Anterior cingulate cortex (tissue), 58 donors: ENCODE measurements at places on chromosomes 13 and 19.

- no peak for DNase-seq
Observed at GRCh38 chr19:35753634-35754369, 3.0 kb downstream of the HSPB6 start.

DNA sequence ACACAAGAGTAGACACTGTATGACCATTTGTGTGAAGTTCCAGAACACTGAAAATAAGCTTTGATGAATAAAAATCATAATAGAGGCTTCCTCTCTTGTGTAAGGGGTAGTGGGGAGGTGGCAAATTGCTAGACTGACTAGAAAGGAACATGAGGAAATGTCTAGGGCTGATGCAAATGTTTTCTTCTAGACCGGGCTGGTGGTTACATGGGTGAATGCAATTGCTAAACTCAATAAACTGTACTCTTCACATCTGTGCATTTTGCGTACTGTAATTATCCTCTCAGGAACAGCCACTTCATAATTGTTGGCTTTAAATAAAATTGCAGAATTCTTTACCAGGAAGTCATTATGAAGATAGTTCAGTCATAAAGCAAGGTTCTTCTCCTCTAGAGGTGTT lies 5.2 kb upstream of the KBTBD7 start:
- DNase-seq: no peak

DNA sequence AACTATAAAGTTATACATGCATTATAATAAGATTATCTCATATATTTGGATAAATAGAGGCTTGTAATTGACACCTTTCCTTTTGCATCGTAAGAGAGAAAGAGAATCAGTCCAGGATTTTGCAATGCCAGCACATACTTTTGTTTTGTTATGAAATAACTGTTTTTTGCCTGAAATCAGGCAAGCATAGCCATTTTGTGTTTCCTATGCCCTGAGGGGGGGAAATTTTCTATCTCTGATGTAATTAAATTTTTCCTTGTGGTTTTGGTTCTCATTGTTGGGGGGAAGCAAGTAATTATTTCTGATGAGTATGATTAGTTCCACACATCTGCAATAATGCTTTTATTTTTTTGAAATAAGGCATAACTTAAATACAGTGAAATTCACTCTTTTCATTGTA lies 229.4 kb downstream of the NDFIP2 start:
- no peak for DNase-seq

DNA sequence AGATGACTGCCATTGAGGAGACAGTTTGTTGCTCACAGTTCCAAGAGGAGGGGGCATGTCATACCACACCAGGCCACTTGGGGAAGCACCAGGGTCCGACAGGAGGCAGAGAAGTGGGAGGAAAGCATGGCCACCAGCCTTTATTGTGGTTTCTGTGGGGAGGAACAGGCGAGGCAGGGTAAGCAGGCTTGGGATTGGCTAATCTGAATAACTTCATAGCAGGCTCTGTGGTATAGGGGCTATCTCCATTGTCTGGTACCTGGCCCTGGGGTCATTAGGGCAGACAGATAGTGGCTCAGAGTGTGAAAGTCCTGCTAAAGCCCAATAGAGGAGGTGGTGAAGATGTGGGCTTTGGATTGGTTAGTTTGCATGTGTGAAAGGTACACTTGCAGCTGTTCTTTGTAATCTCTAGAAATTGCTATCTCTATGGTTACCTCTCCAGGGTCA lies 35.5 kb downstream of the CBY2 start:
- DNase-seq: no peak

- no peak for DNase-seq
Observed at GRCh38 chr19:58568453-58569130, 4.5 kb downstream of the MZF1 start.

DNA sequence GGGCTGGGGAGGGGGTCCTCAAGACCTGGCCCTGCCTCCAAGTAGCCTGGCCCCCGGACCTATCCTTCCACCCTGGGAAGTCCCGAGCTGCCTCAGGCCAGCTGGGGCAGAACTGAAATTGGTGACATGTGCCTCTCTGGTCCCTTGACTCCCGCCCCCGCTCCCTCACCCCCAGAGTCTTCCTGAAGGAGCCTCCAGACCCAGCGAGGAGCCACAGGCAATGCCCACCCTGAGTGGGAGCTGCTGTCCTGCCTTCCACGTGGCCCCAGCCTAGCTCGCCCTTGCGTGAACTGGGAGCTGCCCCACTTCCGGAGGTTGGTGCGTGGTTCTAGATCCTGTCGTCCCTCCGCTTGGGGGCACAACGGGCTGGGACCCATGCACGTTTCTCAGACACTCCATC lies 34.6 kb downstream of the CEBPA start:
- no peak for DNase-seq

DNA sequence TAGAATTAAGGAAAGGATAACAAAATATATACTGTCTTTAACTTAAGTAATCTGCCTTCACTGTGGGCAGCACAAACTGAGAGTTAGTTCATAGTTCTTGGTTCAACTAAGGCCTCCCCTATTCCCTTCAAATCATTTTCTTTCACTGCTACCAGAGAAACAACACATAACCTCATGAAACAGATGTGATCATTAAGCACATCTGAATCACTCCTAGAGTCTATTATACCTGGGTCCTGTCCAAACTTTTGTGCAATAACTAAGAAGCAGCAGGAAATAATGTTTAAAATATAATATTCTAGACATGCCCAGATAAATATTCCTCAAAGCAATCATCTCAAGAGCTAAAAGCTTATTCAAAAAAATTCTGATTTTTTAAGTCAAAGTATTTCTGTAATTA lies 62.9 kb downstream of the ZC3H13 start:
- no peak for DNase-seq

GRCh38 chr13:102879793-102880499 lies 34.1 kb downstream of the ERCC5 start:
- DNase-seq: no peak

GRCh38 chr13:33210090-33210489 lies 75.5 kb downstream of the STARD13 start:
- DNase-seq: no peak

- DNase-seq: no peak
Observed at GRCh38 chr13:89136678-89137077, 1465.5 kb downstream of the SLITRK5 start.

DNA sequence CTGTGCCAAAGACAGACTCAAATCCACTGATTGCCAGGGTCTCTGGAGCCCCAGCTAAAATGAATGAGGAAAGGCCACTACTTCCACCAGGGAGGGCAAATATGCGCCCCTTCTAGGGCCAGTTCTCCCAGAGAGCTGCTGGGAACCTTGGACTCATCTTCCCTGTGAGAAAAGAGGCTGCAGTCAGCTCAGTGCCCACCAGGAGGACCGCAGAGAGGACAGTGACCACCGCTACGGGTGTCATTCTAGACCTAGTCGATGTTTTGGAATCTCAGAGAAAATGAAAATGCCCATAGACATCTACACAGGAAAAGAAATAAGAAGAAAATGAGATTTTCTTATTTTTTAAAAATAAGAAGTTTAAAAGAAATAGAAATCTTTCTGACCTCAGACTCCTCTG lies 235.1 kb downstream of the UQCRFS1 start:
- no peak for DNase-seq

GRCh38 chr19:49859682-49860335 lies 7.6 kb downstream of the PNKP start:
- no peak for DNase-seq

DNA sequence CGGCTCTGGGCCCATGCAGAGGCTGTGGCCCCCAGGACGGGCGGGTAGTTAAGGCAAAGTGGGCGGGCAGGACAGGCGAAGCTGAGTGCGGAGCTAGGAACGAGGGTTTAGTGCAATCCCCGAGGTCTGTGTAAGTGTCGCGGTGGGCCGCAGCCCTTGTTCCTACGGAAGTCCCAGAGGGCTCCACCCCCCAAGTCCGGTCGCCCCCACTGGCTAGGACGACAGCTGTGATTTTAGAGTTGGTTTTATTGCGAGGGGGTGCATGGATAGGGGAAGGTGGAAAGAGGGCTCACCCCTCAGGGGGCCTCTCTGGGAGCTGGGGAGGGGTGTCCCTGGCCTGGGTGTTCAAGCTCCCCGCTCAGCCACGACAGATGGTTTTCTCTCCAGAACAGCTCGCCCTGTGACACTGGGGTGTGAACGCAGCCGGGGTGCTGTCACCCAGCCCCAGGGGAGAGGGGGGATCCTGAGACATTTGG lies 21.7 kb downstream of the ZBTB7A start:
- no peak for DNase-seq
